ENCODE measurements at places on chromosomes 7 and 10. TPM values are rescaled to one million over a fixed set of nuclear protein-coding genes. Genes with fewer than 3 reads are reported as not detected.

Gene SMARCD3
- total RNA-seq, result 2.5 TPM

Gene MAGI2
- 0.19 TPM for total RNA-seq

Gene EPHB6
- total RNA-seq, result 5.1 TPM

Gene CABCOCO1
- total RNA-seq, result not detected

Gene STEAP4
- total RNA-seq, result not detected

Gene PLXNA4
- total RNA-seq, result 1.6 TPM

Gene ZP3
- total RNA-seq, result 0.94 TPM

Gene GPER1
- not detected for total RNA-seq

Gene RNF148
- not detected for total RNA-seq

Gene CUL1
- total RNA-seq, result 84.3 TPM

Gene CPA1
- total RNA-seq, result not detected

Gene FXYD4
- total RNA-seq, result 0.37 TPM

Gene LRRC4
- total RNA-seq, result not detected

Gene SMKR1
- 2.3 TPM for total RNA-seq

Gene CPA4
- not detected for total RNA-seq

Gene PRTFDC1
- total RNA-seq, result 2.9 TPM

Gene ATRNL1
- 0.35 TPM for total RNA-seq

Gene TECPR1
- 60.7 TPM for total RNA-seq

Gene HDAC9
- total RNA-seq, result 2.9 TPM

Gene HMX3
- total RNA-seq, result not detected

Gene MALRD1
- total RNA-seq, result not detected

Gene HOXA4
- total RNA-seq, result not detected

Gene FLNC
- not detected for total RNA-seq

Gene WASHC2A
- 33.3 TPM for total RNA-seq

Gene GPR15LG
- not detected for total RNA-seq

Gene GPR85
- total RNA-seq, result not detected

Gene ZC3HAV1
- 139 TPM for total RNA-seq

Gene TFPI2
- total RNA-seq, result 0.30 TPM

Gene HYAL4
- not detected for total RNA-seq

Gene SUGCT
- total RNA-seq, result 0.21 TPM

Gene WNT8B
- total RNA-seq, result not detected

Gene VWA2
- not detected for total RNA-seq

Gene SLC26A3
- total RNA-seq, result not detected

Gene PTF1A
- total RNA-seq, result not detected

Gene POU6F2
- not detected for total RNA-seq

Gene ZNF862
- total RNA-seq, result 24.8 TPM

Gene CPA5
- total RNA-seq, result 4.0 TPM

Gene EPHA1
- 1.6 TPM for total RNA-seq

Gene RBM48
- total RNA-seq, result 18.5 TPM

Gene WBP1L
- total RNA-seq, result 24.6 TPM

Gene BLVRA
- total RNA-seq, result 37.2 TPM

Gene CCNJ
- 4.8 TPM for total RNA-seq

Gene RNF32
- 2.0 TPM for total RNA-seq

Gene ASAH2
- total RNA-seq, result 4.2 TPM

Gene PPP1R3A
- total RNA-seq, result not detected

Gene STAM
- 47.2 TPM for total RNA-seq

Gene GPNMB
- 0.82 TPM for total RNA-seq

Gene TRIM24
- total RNA-seq, result 17.7 TPM

Gene PPP3CB
- total RNA-seq, result 49.1 TPM

Gene CYP2W1
- not detected for total RNA-seq

Gene CCSER2
- 80.3 TPM for total RNA-seq

Gene LOXL4
- not detected for total RNA-seq

Gene TCERG1L
- total RNA-seq, result 0.20 TPM

Gene PRRT4
- 0.18 TPM for total RNA-seq

Gene CLEC5A
- not detected for total RNA-seq

Gene SLC16A9
- total RNA-seq, result 0.16 TPM

Gene ZNF727
- not detected for total RNA-seq

Gene NUP42
- total RNA-seq, result 58.0 TPM
